ENCODE measurements at places on chromosomes 3 and 15.

- no peak for DNase-seq
These were observed 55.8 kb downstream of the ABTB1 start for GRCh38 chr3:127728417-127729015.

DNA sequence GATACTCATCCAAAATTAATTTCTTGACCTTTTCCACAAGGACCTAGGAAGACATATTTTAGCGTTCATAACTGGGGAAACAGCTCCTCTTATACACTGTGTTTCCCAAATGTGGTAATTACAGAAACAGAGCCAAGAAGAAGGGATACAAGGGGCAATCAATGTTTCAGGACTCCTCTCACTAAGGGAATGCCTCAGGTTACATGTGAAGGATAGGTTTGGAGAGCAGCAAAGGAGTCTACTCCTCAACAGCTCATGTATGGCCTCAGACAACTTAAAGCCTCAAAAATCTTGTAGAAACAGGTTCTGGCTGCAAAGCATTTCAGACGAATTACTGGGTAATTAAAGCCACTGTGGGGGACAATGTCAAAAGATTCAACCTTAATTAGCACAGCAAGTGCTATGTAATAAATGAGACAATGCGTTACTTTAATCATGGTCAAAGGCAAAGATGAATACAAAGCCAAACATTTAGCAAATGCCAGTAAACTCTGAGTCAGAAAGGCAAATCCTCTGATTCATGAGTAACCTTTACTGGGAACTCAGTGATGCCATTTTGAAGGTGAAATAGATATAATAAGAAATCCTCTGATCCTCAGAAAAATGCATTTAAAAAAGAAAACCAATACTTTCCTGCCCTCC, 1111.2 kb downstream of the TUSC7 start:
- DNase-seq: no peak

DNA sequence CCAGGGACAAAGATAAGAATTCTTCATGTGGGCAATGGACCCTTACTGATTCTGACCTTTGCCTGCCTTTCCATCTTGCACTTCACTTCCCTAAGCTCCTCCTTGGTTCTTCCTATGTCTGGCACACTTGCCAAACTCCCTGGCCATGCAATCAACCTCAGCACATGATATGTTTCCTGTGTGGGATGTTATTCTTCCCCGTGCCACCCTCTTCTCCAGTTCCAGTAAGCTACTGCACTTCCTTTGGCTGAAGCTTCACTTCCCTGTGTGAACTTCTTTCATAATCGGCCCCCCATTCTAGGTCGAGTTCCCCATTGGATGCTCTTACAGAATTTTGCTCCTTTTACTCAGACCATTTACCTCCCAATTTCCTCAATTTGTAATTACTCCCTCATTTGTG, 10.7 kb upstream of the TASOR start:
- DNase-seq: no peak

DNA sequence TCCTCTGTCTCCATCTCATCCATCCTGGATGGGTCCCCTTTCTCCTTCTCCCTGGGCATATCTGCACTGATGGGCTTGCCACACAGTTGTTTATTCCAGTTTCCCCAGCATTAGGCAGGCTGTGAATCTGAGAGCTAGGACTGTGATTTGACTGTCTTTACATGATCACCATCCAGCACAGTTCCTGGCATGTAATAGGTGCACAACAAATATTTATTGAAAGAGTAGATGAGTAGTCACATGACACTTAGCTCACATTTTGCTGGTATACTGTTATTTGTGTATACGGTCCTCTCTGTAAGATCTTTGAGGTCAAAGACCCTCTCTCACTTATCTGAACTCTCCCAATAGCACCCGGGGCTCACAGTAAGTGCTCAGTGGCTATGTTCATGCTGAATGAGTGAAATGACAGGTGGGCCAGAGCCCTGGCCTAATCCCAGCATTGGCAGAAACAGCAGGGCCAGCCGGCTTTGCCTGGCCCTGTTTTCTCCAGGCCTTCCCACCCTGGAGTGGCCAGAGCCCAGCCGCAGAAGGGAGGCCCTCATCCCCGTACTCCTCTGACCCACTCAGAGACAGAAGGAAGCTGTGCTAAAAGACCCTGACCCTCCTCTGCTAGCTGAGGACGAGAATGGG, 16.2 kb upstream of the BAHD1 start:
- DNase-seq: no peak

- DNase-seq: no peak
These were observed 40.4 kb downstream of the CCR3 start for GRCh38 chr3:46282696-46283095.

- no peak for DNase-seq
These were observed 40.9 kb downstream of the ACAP2 start for GRCh38 chr3:195401943-195402342.

Measured in HT-29 (cell line).